ENCODE measurements at places on chromosomes 2 and 18.

DNA sequence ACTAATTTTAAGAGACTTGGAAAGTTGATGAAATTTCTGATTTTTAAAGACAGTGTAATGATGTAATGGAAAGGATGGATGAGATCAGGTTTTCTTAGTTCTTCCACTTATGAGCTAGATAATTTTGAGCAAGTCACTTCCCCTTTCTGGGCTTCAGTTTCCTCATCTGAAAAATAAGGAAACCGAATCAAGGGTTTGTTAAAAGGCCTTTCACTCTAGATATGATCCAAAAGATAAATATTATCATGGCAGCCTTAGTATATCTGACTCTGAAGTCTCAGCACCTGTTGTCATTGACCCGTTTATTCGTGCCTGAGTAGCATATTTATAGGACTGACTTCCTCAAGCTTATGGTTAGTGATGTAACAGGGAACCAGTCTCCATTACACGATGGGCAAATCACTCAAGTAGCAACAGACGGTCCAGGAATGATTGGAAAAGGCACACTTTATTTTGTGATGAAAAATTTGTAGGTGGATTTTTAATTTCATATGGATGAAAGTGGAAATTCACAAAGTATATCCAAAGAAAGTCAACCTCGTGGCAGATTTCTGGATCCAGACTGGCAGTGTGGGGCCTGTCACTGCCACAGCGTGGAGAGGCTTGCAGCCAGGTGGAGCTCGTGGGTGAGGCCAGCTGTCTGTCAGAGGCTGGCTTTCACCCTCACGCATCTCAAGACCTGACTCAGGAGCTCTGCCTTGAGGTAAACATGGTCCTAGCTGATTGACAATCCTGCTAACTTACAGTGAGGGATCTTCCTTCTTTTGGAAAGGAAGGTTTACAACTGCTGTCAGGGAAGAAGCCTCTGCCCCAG lies 137.9 kb upstream of the CXCR4 start:
- DNase-seq: no peak

DNA sequence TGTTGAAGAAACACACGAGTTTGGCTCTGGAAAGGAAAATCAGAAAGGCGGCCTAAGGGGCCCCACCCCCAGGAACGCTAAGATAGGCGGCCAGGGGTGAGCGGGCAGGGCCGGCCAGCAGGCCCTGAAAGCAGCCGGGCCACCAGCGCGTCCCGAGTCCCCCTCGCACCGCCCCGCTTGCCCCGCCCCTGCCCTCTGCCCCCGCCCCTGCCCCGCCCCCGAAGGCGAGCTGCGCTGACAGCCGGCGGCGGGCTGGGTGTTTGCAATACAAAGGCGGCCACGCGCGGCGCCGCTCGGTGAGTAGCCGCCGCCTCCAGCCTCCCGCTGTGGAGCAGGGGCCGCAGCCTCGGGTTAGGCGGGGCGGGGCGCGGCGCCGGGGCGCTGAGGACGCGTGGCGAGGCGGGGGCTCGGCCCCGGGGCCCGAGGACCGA lies at the start of gene LPIN1:
Gene LPIN1, plus strand, starts transcription at position 257 of the 431 bp plus-strand sequence. CDS start 18,910 bp downstream, outside the sequence.
- DNase-seq: peak; percentile 89

DNA sequence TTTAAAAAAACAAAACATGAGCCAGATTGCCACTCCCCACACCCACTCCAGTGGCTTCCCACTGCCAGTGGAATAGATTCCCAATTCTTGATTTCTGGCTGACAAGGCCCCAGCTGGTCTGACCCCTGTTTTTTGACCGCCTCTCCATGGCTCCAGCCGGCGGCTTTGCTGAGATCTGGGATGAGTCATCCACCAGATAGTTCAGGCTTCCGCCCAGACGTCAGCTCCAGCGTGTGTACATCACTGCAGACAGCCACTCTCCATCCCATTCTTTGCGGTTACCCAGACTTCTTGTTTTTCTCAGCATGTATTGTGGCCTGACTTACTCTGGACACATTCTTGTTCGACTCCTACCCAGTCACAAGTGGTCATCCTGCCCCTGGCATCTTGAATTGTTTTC lies 227.9 kb downstream of the GBX2 start:
- no peak for DNase-seq

- no peak for DNase-seq
Measured at GRCh38 chr18:37447962-37448888, 117.4 kb downstream of the CELF4 start.

DNA sequence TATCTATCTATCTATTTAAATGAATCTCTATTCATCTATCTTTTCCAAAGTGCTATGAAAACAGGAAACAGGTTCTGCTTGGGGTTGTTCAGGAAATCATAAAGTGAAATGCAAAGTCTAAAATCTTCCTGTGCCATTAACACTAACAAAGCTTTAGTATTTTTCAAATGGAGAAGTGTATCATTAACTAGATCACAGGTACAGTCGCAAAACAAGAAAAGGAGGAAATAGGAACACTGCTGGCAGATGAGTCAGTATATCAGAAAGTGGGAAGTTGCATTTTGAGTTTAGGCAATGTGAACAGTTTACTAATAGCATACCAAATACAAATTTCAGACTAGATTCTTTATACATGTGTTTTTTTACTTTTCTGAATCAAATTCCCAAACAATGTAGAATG lies 888.5 kb upstream of the FSHR start:
- no peak for DNase-seq

DNA sequence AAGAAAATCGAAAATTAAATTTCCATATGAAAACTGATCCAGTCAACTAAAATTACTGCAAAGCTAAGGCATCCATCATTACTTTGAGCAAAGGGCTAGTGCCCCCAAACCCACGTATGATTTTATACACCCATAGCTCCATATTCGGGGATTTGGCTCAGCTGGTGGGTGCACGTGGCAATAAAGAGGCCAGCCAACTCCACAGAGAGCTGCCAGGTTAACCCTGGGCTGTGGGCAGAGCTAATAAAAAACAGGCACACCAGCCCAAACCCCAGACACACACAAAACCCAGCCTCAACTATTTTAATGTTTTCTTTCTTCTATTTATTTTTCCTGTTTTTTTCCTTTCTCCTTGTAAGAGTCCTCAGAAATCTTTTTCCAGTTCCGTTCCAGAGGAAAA lies 151.3 kb upstream of the SOX11 start:
- DNase-seq: no peak

- no peak for DNase-seq
Measured at GRCh38 chr18:68922392-68922791, 124.5 kb downstream of the CCDC102B start.

GRCh38 chr2:2674831-2675230 lies 343.8 kb upstream of the MYT1L start:
- DNase-seq: no peak

GRCh38 chr2:10193851-10194820 lies 71.6 kb downstream of the RRM2 start:
- no peak for DNase-seq

DNA sequence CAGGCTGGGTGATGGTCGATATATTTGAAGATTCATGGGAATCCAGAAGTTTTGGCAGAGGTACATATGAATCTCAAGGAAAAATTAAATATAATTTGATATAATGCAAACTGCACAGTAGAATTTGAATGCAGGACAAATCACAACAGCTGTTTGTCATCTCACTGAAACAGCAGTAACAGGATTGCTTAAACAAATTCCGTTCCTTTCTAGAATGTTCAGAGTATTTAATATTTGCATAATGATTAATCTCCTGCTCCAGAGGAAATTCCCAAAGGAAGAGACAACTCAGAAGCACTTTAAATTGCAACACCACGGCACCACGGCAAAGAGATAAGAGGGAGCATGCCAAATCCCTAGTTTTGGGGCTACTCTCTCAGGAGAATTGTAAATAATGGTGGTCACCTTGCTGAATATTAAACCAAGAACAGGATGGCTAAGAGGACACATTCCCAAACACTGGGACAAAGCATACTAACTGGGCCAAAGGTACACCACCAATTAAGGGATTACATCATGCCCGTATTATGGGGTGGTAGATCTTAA lies 67.8 kb upstream of the MAP4K3 start:
- no peak for DNase-seq

DNA sequence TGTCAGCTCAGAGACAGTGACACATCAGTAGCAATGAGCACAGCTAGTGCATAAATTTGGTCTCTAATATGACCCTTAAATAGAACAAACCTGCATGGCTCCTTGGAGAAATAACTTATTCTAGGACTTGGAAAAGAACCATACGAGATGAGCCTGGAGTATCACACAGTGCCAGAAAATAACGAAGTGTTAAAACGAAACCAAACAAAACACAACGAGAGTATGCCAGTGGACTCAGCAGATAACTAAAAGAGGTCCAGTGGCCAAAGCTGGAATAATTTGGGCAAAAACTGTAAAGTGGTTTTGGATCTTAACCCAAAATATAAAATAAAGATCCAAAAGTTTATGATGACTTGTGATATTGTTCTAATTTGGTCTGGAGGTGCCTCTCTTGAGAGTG lies 1599.0 kb upstream of the LRRTM1 start:
- DNase-seq: no peak

GRCh38 chr2:240747256-240747655 lies 55.6 kb downstream of the AQP12A start:
- DNase-seq: no peak

DNA sequence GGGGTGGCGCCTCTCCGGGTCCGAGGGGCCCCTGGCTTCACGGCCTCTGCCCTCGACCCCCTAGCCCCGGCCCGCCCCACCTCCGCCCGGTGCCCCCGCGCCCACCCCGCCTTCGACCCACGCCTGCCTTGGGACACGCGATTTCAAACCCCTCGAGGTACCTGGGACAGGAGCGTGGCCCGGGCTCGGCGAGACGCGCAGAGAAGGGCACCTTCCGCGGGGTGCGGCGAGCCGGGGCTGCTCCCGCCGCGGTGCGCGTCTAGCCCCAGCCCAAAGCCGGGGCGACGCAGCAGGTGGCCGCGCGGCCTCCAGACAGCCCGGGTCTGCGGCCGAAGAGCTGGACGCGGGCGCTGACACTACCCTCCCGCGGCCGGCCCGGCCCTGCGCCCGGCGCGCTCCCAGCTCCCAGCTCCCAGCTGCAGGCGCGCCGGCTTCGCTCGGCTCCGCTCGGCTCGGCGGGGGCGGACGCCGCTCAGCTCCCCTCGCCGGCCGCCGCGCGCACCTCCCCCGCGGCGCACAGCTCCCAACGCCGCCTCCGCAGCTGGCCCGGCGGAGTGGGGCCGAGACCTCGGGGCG lies at the start of gene CRACDL:
Gene CRACDL, minus strand, starts transcription at position 449 of the 576 bp plus-strand sequence. CDS start 89,425 bp downstream, outside the sequence.
- DNase-seq: peak; percentile 36

- DNase-seq: no peak
Measured at GRCh38 chr2:95390881-95391321, 11.6 kb upstream of the FAHD2A start.

DNA sequence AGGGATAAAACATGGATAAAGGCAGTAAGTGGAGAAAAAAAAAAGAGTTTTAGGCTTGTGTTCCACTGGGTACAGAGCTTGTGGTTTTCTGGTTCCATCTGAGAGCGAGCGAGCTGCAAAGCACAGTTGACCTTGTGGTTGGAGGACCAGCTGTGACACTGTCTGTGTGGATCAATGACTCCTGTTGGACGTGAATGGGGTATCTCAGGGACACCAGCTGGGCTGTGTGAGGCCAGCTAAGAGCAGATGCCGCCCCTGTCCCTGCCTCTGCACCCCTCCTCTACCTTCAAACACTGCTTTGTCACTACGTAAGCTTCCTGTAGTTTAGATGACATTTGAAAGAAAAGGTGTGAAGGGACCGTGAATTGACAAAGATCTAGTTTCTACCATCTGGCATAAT lies 67.8 kb downstream of the QPCT start:
- no peak for DNase-seq

GRCh38 chr2:109676346-109676902 lies 62.3 kb downstream of the SOWAHC start:
- no peak for DNase-seq

DNA sequence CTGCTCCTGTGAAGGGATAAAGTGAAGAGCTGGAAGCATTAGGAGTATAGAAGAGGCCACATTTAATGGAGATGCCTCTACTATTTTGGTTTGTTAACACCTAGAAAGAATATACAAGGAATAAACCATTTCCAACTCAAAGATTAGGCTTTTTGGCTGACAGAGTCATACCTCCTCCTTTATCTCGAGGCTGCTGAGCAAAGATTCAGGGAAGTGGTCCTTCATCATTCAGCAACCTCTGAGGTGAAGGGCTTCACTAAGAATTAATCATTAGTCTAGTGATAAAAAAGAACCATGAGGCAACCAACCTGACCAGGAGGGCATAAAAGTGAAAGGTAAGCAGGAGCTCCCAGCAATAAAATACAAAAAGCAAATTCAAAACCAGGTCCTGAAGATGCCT lies 25.8 kb downstream of the AAK1 start:
- no peak for DNase-seq

DNA sequence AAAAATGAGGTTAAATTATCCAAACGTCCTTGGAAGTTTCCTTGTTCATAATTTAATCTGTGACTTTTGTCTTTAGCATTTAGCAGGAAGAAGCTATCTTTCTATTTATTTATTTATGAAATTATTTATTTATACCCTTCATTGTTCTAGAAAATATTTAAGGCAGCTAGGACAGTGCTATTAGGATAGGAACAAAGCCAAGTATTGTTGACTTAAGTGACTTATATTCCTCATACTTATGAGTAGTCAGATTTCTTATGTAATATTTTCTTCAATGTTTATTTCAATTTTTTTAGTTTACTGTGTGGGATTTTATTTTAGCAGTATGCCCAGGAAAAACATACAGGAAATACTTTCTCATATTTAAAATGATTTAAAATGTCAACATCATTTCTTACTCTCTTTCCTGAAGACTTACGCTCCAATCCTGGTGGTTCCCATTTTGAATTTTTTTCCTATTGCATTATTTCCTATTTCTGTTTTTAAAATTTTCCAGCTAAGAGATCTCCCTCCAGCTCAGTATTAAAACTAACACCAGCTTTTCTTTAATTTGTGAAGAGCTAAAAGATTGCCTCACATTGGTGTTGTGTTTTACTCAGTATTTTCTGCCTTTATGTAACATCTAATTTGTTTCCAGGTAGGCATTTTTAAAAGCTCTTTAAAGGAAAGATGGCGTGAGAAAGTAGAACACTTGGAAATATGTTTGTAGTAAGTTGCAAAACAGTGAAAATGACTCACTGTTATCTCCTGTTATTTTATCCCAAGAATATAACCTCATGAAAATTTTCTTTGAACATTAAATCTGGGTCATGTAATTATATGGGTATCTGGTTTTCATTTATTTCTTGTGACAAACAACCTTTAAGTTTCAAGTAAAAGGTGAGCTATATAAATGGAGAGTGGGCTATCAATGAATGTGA lies 32.2 kb downstream of the MAPRE2 start:
- DNase-seq: no peak

DNA sequence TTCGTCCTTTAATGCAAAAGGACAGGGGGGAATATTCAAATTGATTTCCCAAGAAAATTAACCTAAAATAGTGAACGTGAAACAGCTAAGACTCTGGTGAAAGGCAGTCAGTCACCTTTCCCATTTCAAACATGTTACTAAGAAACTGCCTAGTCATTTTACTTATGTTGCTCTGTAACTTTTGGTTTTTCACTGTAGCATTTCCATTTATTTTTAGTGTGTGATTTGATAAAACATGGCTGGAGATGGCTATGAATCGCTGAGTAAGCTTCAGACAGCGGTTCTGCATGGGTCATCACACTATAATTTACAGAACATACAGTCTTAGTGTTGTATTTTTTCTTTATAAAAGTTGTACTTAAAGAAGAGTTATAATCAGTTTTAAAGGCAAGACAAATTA lies 16.0 kb upstream of the KIDINS220 start:
- no peak for DNase-seq

GRCh38 chr2:59924346-59924745 lies 629.1 kb downstream of the BCL11A start:
- no peak for DNase-seq
